Esophagus squamous epithelium (tissue), 5 donors: ENCODE measurements at places on chromosomes 5 and 9.

DNA sequence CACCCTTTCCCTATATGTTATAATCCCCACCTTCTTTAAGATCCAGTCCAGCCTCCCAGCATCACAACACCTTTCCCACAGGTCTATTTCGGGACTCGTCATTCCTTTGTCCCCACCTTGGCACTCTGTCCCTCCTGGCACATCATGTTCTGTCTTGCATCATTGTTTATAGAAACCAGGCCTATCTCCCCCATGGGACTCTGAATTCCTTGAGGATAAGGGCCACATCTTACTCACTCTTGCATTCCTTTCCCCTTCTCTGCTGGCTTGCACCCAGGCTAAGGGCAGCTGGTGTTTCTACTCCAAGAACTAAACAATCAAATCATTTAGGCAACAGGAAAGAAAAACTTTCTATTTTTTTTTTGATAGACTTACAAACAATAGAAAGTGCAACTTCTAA lies 205.7 kb downstream of the AGTPBP1 start:
- DNase-seq = no peak

DNA sequence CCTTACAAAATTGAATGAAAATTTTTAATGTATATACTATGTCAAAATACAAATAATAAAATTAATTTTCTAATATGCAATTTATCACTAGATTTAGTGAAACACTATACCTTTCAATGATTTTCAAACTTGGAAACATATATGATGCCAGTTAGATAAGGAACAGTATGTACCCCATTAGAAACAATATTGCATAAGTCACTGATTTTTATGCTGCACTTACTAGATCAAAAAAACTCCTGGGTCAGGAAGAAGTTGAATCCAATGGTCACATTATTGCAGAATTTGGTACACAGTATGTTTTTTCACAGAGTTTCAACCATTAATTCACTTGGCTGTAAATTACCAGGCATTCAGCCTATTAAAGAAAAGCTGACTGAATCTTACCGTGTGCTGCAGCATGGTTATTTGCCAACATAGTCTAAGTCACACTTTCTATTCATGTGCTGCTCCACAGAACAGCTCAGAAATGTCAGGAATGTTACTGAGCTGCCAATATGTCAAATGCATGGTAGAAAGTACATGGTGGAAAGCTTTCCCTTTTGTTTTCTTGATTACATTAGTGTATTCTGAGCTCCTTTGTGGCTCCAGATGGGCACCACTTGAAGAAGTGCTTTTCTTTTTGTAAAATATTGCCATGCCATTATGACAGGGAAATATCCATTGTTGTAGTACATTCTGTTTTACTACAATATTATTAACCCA lies 9.9 kb upstream of the PRR16 start:
- DNase-seq = no peak

DNA sequence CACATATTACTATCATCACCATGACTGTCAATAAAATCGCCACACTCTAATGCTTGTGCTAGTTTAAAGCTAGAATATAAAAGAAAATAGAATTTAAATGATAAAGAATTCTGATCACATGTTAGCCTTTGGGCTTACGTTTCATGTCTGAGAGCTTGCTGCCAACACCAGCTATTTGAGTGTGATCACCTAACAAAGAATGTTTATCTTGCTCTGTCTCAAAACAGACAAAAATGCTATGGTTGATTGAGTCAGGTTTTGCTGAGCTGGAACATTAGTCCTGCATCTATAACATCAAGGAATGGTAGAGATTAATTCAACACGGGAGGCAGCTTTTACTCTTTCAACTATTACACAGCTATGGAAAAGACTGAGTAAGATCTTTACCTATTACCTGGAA lies 50.7 kb downstream of the MSX2 start:
- no peak for DNase-seq

DNA sequence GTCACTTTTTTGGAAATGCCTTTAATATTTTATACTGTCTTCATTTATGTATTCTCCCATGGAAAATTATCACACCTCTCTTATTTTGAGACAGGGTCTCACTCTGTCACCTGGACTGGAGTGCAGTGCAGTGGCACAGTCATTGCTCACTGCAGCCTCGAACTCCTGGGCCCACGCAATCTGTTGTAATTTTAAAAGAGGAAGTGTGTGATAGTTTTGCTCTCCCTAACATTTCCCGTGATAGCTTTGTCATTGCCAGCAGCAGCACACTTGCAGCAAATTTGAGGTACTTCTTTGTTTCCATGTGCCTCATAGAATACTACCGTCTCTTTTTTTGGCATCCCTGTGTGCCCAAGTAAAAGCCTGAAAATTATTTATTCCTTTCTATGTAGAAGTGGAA lies 103.5 kb downstream of the RNF180 start:
- no peak for DNase-seq

- DNase-seq = no peak
These were observed 65.3 kb downstream of the CDC14B start for GRCh38 chr9:96554326-96554725.

DNA sequence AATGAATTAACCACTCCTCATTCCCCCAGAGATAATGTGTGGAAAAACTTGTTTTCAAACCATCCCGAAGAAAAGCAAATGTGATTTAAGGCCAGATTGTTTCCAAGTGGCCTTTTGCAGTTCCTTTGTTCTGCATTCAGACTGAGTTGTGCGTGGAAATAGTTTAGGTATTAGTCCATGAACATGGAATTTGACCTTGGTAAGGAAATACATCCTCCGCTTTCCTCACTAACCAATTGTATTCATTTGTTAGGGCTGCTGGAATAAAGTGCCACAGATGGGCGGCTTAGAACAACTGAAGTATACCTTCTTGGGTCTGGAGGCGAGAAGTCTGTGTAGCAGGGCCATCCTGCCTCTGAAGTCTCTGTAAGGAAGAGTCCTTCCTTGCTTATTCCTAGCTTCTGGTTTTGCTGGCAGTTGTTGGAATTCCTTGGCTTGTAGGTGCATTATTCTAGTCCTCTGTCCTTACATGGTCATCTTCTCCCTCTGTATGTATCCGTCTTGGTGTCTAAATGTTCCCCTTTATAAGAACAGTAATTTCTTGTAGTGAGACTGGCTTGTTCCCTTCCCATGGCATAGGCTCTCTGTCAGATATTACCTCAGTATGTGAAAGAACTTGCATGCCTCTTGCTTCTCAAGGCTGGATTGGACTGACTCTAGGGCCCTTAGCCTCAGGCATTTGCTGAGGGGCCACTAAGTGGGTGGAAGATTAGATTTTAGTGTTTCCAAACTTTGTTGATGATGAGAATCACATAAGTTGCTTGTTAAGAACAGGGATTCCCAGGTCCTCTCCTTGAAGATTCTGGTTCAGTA lies 53.9 kb downstream of the RAI14 start:
- DNase-seq = no peak

DNA sequence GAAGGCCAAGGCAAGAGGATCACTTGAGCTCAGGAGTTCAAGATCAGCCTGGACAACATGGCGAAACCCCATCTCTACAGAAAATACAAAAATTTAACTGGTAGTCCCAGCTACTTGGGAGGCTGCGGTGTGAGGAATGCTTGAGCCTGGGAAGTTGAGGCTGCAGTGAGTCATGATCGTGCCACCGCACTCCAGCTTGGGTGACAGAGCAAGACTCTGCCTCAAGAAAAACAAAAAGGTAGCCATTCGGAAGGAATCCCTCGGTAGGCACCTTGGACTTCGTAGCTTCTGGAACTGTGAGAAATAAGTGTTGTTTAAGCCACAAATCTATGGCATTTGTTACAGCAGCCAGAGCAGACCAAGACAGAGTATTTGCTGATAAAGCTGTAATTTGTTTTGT lies 174.2 kb downstream of the DCP2 start:
- no peak for DNase-seq
